EL (cell line): ENCODE measurements at places on chromosomes 6 and 20.
A peak's percentile ranks its signal among the peaks of the same experiment; 100 is the strongest.

DNA sequence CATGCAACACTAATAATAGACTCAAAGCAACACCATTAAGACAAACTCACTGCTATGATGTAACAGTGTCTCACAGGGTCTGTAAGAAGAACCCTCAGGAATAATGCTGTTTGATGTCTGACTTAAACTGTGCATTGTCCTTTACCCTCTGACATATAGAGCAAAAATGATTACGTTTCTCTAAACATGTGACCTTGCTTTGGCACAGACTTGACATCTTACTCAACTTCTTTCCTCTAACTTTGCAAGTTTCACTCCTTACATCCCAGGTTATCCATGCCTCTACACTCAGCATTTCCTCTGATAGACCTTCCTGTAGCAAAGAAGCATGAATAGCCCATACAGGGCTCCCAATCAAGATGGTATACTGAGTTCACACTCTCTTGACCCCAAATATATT lies 252.7 kb downstream of the UST start:
- DNase-seq: peak; percentile 71

GRCh38 chr6:168783720-168784119 lies 342.7 kb downstream of the SMOC2 start:
- no peak for DNase-seq

- DNase-seq: no peak
Observed at GRCh38 chr20:62765021-62765420, 31.3 kb upstream of the MRGBP start.

- no peak for DNase-seq
Observed at GRCh38 chr6:15150207-15150606, 95.7 kb upstream of the JARID2 start.

GRCh38 chr6:113495521-113495920 lies 361.6 kb upstream of the MARCKS start:
- peak; percentile 86 for DNase-seq

- DNase-seq: no peak
Observed at GRCh38 chr6:15427331-15428070, 181.6 kb downstream of the JARID2 start.

- no peak for DNase-seq
Observed at GRCh38 chr6:140208286-140208685, 833.8 kb upstream of the CITED2 start.

GRCh38 chr20:11553603-11554002 lies 364.1 kb upstream of the BTBD3 start:
- DNase-seq: no peak

GRCh38 chr6:39389484-39389767 lies 66.9 kb upstream of the KCNK16 start:
- peak; percentile 7 for DNase-seq

DNA sequence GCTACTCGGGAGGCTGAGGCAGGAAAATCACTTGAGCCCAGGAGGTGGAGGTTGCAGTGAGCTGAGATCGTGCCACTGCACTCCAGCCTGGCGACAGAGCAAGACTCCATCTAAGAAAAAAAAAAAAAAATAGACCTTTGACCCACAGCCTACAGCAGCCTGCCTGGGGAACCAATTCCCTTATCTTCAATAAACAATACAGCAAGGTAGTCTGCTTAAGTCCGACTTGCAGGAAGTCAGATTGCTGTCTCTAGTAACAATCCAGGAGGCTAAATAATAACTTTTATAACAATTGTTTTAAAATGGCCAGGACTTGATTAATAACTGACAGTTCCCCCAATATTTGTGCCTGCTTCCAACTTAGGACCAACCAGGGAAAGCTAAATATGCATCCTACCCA lies 13.3 kb upstream of the HLA-DRA start:
- DNase-seq: no peak

GRCh38 chr6:84926189-84927155 lies 162.1 kb upstream of the TBX18 start:
- DNase-seq: no peak

GRCh38 chr20:17767624-17768023 lies 67.9 kb downstream of the BANF2 start:
- DNase-seq: no peak

- DNase-seq: no peak
Observed at GRCh38 chr6:154140743-154141142, 101.7 kb downstream of the OPRM1 start.

DNA sequence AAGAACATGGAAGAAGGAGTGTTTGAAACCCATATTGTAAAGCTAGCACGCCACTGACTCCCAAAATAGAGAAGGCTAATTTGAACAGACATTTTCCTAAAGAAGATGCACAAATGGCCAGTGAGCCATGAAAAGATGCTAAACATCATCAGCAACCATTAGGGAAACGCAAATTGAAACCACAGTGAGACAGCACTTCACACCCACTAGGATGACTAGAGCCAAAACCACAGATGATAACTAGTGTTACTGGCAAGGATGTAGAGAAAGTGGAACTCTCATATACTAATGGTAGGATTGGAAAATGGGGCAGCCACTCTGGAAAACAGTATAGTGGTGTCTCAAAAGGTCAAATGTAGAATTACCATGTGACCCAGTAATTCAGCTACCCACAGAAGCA lies 58.2 kb downstream of the BMP7 start:
- DNase-seq: no peak

- no peak for DNase-seq
Observed at GRCh38 chr6:167306401-167306998, 15.4 kb downstream of the UNC93A start.

GRCh38 chr6:14727494-14728395 lies 518.1 kb upstream of the JARID2 start:
- DNase-seq: no peak

DNA sequence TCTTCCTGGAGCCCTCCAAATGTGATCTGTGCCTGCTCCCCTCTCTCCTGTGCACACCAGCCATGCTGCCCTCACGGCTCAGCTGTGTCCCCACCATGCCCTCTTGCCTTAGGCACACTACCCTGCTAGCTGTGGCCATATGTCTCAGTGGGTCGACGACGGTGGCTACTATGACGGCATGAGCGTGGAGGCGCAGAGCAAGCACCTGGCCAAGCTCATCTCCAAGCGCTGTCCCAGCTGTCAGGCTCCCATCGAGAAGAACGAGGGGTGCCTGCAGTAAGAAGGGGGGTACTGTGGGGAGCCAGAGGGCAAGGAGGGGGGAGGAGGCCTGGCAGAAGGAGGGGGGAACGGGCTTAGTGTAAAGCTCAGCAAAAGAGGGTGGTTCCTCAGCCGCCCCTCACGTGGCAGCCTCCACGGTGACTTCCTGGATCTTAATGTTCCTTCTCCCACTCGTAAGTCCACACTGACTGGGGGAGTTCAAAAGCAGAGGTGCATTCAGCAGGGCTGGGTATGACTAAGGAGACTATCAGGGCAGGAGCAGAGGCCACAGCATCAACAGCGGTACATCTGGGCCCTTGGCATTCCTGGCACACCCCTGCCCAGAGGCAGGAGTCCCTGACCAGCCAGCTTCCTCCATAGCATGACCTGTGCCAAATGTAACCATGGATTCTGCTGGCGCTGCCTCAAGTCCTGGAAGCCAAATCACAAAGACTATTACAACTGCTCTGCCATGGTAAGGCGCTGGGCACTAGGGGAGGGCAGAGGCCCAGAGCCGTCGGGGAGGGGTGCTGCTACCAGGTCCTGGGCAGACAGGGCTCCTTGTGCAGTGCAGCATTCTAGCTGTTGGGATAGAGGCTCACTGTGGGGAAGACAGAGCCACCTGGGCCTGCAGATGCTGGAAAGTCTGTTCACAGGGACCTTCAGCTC lies 8.0 kb downstream of the DNPH1 start:
- no peak for DNase-seq

DNA sequence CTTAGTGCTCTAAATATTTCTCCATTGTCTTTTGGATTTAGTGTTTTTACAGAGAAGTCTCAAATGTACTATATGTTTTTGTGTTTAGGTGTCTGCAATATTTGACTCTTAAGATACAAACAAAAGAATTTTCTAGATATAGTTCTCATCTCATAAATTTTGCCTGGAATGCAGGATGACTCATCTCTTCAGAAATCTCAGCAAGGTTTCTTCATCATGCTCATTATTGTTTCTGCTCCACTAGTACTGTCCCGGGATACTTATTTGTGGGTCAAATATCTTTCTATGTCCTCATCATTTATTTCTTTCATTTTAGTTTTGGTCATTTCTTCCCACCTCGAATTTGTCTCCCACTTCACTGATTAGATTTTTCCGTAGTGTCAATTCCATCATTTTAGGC lies 9.5 kb downstream of the AHI1 start:
- peak; percentile 84 for DNase-seq

GRCh38 chr6:133360194-133360593 lies 119.0 kb downstream of the EYA4 start:
- DNase-seq: no peak

- no peak for DNase-seq
Observed at GRCh38 chr6:134875367-134875766, 74.5 kb downstream of the ALDH8A1 start.

DNA sequence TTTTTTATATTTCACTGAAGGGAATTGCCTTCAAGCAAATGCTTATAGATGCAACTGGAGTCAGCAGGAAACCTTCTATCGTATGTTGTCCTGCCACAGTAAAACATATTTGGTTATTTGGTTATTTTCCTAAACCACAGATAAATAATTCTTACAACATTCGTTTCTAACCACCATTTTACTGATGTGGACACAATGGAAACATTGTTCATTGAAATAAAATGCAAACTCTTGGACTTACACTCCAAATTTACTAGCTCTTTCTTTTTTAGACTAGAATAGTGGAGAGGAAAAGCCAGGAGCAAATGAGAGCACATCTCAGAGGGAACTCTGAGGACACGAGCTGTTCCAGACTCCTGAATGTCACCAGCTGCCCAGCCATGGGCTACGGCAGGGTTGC lies 114.8 kb downstream of the RPS12 start:
- no peak for DNase-seq

DNA sequence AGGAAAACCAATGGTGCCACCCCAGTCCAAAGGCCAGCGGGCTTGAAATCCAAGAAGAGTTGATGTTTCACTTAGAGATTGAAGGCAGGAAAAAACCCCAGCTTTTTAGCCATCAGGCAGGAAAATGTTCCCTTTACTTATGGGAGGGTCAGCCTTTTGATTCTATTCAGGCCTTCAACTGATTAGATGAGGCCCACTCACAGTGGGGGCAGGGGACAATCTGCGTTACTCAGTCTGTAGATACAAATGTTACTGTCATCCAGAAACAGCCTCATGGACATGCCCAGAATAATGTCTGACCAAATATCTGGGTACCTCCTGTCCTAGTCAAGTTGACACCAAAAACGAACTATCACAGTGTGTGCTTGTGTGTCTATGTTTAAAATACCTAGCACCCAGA lies 121.2 kb upstream of the KCNQ5 start:
- no peak for DNase-seq

DNA sequence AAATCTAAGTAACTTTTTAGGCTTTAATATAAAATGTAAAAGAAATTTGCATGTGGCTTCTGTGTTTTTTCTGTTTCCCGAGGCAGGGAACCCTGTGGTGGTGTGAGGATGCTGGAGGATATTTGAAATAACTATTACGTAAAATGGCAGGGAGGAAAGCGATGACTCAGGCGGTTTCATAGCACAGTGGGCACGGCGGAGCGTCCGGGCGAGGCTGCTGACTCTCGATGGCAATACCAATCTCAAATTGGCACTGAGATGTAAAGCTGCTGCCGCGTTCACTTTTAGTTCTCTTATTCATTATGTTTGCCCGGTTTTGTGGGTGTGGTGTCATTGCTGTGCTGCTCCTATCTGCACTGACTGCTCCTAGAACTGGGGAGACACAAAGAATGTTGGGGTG lies 254.3 kb downstream of the THBS2 start:
- DNase-seq: no peak

DNA sequence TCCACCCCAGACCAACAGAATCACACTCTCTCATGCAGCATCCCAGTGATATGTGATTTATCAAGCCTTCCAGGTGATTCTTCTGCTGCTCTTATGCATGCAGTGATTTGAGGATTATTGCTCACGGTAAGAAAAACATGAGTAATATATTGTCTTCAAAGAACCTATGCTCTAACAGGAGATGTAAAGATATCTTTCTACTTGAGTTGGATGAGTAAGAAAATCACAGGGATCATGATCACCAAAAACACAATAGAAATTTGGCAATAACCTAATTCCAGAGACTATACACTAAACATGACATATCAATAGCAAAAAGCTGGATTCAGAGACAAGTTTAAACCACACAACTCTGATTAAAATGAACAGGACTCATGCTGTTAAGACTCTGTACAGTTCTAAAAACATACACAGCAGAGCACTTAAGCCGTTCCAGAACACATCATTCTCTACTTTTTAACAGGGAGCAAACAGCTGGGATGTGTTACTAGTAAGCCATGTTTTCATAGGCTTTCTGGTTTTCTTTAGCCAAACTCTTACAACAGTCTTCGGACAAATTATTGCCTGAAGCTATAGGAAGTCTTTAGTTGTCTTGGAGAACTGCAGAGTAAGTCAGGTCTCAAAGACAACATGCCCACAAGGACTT lies 568.6 kb downstream of the HAO1 start:
- DNase-seq: no peak

DNA sequence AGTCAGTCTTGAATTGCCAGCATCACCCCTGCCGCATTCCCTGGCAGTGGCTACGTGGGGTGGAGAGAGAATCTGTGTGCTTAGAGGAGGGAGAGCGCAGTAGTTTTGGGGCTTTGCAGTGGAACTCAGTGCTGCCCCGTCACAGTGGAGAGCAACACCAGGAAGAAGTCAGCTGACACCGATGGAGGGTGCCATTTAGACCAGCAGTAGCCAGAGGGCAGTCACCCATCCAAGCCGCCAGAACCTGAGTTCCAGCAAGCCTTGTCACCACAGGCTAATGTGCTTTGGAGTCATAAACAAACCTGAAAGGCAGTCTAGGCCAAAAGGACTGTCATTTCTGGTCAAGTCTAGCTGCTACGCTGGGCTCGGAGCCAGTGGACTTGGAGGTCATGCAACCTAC lies 22.0 kb upstream of the PERP start:
- no peak for DNase-seq

DNA sequence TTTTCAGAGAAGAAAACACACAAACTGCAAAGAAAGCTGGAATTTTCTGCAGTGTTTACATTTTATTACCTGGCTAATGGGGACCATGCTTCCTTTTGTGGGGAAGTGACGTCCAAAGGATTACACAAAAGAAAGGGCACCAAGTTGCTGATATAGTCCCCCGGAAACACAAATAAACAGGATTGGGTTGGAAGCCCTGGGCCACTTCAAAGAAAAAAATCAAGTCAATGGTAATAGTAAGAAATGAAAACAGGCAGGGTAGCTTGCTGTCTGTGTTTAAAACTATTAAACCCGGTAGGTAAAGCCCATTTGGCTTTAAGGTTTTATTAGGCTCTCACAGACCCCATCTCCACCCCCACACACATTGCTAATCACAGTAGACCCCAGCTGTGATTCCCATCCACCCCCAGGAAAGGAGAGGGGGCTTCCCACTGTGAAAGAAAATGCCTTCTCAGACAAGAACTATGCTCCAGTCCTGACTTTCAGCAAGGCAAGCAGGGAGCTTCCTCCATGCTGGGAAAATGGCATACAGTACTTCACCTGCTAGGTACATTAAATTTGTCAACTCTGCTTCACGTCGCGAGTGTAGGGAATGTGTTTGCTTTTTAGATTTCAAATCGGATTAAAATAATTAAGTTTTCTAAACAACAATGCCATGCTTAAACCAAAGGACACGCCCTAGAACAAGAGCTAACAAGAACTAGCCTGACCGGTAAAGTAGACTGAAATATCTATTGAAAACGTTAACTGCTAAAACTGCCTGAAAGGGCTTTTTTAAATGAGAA lies 1.1 kb downstream of the PERP start:
- no peak for DNase-seq
